Left ventricle myocardium superior (tissue), 1 donor: ENCODE measurements at places on chromosomes 3 and 15. TPM values are rescaled to one million over a fixed set of nuclear protein-coding genes. Genes with fewer than 3 reads are reported as not detected.
A peak's percentile ranks its signal among the peaks of the same experiment; 100 is the strongest.

DNA sequence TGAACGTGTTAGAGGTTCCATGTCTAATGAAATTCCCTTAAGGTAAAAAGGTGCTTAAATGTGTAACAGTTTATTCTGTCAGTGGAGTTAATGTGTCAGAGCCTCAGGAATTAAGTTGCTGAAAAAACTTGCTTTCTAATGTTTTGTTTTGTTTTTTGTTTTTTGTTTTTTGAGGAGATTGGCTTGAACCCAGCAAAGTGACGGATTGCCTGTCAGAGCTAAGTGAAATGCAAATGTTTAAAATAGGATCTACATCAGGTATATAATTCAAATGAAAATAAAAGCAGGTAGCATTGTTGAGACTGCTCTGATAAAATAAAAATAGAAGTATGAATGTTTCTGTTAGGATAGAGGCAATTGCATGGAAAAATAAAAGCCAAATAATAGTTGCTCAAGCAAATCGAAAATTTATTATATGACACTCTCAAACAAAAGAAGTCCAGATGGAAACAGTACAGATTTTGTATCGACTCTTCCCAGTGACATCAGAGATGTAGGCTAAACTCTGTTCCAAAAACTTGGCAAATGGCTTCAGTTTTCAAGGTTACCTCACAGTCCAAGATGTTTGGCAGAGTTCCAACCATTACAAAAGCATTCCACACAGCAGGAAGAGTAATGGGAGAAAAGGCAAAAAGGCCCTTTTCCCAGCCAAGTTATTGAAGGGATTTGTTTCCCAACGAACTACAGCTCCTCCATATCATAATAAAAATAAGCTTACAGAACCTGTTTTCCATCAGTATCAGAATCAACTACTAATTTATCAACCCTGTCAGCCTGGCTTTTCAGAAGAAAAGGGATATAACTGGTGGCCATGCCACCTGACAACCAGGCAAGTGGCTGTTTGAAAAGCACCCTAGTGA lies 291.0 kb downstream of the TBL1XR1 start:
- no peak for DNase-seq

DNA sequence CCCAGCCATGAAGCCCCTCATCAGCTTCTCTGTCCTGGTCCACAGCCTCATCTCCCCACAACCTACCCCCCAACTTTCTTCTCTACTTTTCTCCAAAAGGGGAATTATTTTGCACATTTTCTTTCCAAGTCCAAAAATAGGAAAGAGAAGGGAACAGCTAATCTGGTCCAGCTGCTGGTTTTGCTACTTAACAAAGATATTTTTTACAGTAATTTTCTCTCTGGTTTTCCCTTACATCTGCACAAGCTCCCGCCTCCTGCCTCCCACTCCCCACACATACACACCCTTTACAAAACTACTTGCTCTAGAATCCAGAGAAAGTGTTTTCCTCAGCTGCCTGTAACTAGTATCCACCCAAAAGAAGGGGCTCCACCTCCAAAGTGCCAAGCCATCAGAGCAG lies 177.2 kb downstream of the POLR2M start:
- DNase-seq: no peak

ESYT3 gene
- 1.2 TPM for total RNA-seq

DNA sequence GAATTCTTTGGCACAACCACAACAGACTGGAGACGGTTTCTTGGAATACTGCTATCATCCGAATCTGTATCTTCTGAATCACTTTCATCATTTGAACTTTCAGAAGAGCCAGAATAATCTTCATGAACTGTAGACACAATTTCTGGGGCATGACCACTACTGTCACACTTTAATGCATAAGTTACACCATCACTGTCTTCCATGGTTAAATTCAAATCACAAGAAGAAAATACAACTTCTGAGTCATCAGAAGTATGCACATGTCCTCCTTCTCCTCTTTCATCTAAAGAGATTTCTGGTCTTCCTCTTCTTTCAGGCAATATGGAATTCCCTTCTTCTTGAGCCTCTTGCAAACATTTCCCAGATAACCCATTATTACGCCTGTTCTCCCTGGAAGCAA lies 42.5 kb downstream of the SETD2 start:
- no peak for DNase-seq

GRCh38 chr3:153079386-153079785 lies 82.6 kb upstream of the RAP2B start:
- no peak for DNase-seq

CLSTN2 gene
- 4.9 TPM for total RNA-seq

DNA sequence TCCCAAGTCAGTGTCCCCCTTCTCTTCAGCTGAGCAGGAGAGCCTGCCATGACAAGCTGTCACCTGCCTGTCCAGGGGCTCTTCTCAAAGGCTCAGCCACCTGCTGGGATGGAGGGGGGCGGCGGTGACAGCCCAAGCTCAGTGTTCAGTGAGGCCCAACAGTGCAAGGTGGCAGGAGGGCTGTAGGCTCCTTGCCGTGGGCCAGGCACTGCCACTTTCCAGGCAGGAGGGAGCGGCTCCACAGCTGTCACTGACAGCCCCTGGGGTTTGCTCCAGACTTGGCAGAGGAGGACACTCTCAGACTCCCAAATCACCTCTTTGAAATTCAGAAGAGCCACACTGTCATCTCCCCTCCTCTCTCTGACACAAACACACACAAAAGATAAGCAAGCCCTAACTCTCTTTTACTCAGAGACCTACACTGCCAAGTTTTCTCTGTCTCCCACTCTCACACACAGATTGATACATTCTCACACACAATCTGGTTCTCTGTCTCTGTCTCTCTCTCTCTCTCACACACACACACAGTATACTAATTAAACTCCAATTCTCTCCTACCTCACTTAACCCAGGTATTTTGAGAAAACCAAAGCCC lies 443.3 kb downstream of the EPHB1 start:
- no peak for DNase-seq

DNA sequence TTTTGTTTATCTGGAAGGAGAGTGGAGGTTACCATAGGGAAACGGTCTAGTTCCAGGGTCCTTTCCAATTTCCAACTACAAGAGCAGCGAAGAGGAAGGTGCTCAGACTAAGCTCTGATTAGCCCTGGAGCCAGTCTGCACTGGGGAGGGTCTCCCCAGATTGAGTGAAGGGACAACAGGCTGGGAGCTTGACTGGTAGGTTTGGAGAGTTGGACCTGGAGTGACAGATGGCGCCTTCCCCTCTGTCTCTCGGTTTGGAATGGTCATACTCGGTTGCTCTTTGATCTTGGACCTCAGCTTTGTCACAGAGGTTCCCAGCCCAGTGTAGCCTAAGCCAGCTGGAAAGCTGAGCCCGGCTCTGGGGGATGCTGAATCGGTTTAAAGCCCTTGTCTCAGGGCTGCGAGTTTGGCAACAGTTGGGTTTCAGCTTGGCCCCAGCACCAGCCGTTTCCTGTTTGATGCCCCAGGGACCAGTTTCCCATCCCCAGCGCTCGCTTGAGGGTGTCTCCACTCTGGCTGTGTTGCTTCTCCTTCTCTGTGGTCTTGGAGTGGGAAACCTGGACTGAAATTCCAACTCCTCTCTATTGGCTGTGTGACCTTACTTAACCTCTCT lies 53.1 kb upstream of the ULK4 start:
- DNase-seq: peak; percentile 77

DNA sequence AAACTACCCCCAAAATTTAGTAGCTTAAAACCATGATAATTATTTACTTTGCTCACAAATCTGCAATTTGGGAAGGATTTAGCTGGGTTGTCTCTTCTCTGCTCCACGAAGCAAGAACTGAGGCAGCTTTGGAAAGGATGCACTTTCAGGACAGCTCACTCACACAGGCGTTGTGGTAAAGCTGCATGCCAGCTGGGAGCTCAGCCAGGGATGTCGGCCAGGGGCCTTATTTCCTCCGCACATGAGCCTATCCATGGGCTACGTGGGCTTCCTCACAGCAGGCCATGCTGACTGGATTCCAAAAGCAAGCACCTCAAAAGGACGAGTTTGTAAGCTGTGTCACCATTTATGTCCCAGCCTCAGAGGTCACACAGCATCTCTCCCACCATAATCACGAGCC lies 301.3 kb upstream of the IGF1R start:
- peak; percentile 45 for DNase-seq

- no peak for DNase-seq
Observed at GRCh38 chr3:13134166-13134878, 61.1 kb upstream of the IQSEC1 start.

LOXL1 gene
- 12.9 TPM for total RNA-seq

TMEM207 gene
- not detected for total RNA-seq

KLHL40 gene
- total RNA-seq: 0.12 TPM

WWTR1 gene
- total RNA-seq: 40.0 TPM

GRCh38 chr15:51838270-51838669 lies 8.8 kb downstream of the TMOD3 start:
- no peak for DNase-seq

GRCh38 chr3:130654091-130654490 lies 92.5 kb downstream of the PIK3R4 start:
- no peak for DNase-seq

- no peak for DNase-seq
Observed at GRCh38 chr15:61517776-61518175, 288.7 kb upstream of the RORA start.

DNA sequence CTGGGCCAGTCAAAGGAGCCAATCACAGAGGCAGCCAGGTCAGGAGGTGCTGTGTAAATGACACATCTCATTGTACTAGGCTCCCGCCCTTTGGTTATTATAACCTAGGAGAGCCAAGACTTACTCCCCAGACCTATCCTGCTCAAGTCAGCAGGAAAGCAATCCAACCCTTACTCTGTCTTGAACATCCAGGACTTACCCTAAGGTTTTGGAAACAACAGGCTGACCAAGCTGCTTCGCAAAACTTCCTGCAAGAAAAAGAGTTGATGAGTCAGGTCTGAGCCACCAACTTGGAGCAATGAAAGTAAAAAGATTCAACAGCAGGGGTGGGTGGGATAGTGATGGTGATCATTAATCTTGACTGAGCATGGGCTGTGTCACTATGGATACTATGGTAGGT lies 144.4 kb downstream of the MYLK start:
- DNase-seq: no peak

DNA sequence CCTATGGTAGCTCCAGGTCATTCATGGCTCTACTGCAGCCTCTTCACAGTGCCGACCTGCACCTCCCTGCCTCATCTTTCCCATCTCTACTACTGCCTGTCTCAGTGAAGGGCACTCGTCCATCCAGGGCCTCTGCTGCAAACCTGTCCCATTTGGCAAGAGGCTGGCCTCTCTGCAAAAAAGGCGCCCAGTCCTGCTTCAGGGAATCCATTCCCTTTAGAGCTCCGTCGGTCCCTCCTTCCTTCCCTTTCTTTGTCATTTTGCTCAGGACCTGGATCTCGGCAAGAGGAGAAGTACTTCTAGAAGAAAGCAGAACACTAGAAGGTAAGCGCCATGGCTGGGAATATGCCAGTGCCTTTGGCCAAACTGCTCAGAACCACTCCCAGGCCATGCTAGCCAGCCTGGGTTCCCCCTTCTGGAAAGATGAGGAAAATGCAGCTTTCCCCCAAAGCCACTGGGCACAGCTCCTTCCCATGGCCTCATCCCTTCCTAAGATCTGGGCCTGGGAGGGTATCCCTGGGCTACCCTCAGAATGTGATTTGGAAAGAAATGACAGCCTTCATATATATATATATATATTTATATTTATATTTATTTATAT lies 6.4 kb upstream of the ISL2 start:
- peak; percentile 43 for DNase-seq

KBTBD13 gene
- 10.6 TPM for total RNA-seq

STXBP5L gene
- total RNA-seq: not detected

DNA sequence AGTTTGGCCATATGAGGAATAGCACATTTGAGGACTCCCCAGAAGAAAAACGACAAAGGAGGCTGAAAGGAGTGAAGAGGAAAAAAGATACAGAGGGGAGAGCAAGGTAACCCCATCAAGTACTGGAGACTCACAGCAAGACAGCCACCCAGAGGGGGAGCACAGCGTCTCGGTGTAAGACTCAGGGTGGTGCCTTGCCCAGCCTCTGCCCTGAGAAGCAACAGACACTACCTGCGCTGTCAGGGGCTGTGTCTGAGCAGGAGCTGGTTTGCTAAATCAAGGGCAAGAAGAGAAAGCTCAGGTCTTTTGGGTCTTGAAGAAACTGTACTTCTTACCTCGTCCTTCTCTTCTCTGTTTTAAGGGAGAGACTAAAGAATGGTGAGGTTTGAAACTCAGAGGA lies 27.9 kb downstream of the FBXO45 start:
- no peak for DNase-seq

AMIGO3 gene
- total RNA-seq: not detected

DNA sequence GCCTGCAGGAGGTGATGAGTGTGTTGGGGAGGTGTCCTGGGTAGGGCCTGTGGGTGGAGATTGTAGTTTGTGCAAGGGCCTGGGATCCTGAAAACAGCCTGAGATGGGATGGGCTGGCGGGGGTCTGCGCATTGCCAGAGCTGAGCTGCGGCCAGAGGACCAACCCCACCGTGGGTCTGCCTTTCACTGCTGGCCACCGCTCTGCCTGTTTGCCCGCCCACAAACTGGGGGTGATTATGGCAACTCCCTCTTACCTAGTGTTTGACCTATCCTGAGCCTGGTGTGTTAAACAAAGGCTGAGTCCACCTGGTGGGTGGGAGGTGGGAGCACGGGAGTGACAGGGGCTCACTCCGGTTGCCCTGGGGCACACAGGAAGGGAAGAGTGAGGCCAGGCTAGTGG lies 9.8 kb downstream of the ABTB1 start:
- DNase-seq: no peak

GRCh38 chr3:99286266-99286845 lies 352.0 kb upstream of the COL8A1 start:
- DNase-seq: no peak

DNA sequence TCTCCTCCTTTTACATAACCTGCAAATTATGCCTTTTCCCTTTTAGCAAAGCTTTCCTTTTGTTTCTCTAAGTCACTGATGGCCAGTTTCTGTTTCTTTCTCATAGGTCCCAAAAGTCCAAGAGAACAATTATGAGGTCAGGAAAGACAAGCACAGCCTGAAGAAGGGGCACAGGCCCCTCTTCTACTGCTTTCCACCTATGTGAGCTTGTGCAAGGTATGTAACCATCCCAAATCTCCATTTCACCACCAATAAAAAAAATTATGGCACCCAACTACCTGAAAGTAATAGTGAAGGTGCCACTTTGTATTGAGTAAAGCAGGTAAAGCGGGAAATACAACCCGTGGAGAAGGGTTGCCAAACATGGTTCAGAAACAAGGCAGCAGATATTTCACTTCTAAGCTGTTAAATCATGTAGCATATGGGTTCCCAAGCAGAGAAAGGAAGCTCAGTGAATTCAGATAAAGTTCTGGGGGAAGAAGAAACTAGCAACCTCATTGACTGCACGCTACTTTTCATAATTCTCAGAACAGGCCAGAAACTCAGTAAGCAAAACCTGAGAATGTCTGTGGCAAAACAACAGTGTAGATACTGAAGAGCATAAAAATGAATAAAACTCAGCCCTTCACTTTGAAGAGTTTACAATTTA lies 4.2 kb downstream of the PLOD2 start:
- DNase-seq: no peak

- DNase-seq: no peak
Observed at GRCh38 chr3:23221136-23221535, 18.0 kb downstream of the UBE2E2 start.

- no peak for DNase-seq
Observed at GRCh38 chr3:125318871-125319270, 56.3 kb downstream of the ZNF148 start.

ABHD5 gene
- 26.3 TPM for total RNA-seq
